ENCODE measurements at places on chromosomes 6 and 20.

GRCh38 chr6:148566664-148567350, 180.0 kb upstream of the UST start:
- DNase-seq = no peak

- no peak for DNase-seq
Measured at GRCh38 chr6:24545691-24546090, 50.9 kb downstream of the ALDH5A1 start.

- no peak for DNase-seq
Measured at GRCh38 chr6:28357036-28357435, 7.3 kb downstream of the ZKSCAN3 start.

DNA sequence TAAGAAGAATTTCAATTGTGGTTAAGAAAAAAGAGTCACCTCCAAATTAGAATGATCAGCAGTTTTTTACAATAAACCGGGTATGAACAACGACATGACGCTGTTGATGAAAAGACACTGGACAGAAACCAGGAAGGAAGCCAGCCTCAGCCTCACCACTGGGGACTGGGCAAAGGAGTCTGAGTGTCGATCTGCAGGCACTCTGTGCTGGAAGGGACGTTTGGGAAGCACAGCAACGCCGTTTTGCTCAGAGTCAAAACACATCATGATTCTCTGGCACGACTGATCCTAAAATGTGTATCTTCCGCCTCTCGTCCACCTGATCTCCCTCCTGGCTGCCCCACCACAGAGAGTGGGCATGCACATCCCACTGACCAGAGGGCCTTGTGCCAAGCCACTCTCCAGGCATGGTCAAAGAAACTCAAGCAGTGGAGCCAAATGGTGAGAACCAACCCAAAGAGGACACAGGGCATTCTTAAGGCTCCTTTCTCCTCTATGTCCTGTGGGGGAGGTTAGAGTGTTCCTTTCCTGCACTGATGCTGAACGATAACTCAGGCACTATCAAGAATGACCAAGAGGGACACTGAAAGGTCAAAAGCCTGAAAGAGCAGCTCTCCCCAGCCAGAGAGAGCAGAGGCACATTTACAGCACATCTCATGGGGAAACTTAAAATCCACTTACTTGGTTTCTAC, 68.8 kb downstream of the AGPAT4 start:
- no peak for DNase-seq

- no peak for DNase-seq
Measured at GRCh38 chr6:45732731-45733130, 282.9 kb downstream of the CLIC5 start.

DNA sequence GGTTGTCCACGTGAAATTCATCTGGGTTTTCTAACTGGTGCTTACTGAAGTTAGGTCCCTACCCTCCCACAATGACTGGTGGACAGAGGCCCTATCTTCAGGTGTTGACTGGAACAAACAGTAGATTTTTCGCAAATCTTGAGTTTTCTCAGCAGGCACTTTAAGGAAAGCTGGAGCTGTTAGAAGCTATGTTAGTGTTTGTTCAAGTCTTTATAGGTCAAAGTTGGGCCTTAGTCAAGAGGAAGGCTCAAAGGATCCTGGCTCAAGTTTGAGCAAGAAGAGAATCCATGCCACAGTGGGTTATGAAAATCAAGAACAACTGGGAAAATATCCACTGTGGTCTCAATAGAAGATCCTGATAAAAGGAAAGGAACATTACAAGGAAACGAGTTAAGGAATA, 48.5 kb upstream of the ELOVL5 start:
- DNase-seq = no peak

DNA sequence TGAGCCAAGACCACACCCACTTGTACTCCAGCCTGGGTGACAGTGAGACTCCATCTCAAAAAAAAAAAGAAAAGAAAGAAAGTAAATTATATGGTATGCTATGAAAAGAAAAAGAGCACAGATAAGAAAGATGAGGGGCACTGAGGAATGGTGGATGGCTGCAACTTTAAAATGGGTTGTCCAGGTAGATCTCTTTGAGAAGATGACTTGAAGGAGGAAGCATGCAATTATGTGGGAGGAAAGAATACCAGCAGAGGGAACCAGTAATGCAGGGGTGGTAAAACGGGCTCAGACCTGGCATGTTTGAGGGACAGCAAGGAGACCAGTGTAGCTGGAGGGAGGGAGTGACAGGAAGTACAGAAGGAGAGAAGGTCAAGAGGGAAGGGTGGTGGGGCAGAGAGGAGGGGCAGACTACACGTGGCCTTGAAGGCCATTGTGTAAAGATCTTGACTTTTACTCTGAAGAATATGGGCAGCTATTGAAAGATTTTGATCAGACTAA, 22.3 kb downstream of the LINC00237 start:
- no peak for DNase-seq

DNA sequence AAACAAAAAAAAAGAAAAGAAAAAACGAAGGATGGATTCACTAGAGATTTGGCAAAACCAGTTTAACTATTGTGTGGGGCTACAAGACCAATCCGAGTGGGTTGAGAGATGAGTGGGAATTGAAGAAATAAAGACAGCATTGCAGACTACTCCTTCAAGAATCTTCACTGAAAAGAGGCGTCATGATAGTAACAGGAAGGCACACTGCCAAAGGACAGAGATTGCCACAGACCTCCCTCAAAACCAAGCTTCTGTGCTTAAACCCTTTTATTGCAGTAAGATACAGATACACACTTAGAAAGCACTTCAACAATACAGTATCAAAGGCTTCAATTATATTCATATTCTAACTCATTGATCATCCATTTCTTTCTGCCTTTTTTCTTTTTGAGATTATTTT, 103.9 kb downstream of the IPCEF1 start:
- no peak for DNase-seq

DNA sequence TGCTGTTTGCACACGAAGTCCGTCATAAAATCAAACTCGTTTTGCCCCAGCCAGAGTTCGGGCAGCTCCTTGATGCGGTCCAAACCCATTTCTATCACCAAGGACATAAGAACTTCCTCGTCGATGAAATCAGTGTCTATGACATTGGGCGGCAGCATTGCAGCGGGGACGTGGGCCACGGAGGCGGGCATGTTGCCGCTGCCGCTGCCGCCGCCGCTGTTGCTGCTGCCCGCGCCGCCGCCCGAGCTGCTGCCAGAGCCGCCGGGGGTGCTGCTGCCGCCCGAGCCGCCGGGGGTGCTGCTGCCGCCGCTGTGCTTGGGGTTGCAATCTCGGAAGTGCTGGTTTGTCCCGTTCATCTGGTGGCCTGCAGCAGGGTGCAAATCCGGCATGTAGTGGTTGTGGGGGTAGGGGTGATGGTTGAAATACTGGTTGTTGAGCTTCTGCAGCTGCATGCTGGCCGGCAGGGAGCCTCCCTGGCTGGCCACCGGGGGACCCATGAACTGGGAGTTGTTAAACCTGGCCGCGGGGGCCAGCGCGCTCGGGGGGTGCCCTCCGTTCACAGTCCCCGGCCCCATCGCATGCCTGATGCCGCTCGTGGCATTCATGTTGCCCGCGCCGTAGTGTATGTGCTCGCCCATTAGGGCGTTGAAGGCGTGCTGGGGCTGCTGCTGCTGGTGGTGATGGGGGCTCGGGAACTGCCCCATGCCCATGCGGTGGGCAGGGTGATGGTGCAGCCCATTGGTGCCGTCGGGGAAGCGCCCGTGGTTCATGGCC, 1.1 kb downstream of the CITED2 start:
- peak; percentile 76 for DNase-seq
